ENCODE measurements at places on chromosomes 2 and 18. TPM values are rescaled to one million over a fixed set of nuclear protein-coding genes. Genes with fewer than 3 reads are reported as not detected.
A peak's percentile ranks its signal among the peaks of the same experiment; 100 is the strongest.

The GLI2 gene
- 2.4 TPM for total RNA-seq

GRCh38 chr2:107775791-107776190 is 50.9 kb upstream of the RGPD4 start:
- no peak for DNase-seq

The SERPINB13 gene
- not detected for total RNA-seq

- DNase-seq, result peak; percentile 60
Measured at GRCh38 chr2:128379021-128380015, 60.6 kb upstream of the HS6ST1 start.

DNA sequence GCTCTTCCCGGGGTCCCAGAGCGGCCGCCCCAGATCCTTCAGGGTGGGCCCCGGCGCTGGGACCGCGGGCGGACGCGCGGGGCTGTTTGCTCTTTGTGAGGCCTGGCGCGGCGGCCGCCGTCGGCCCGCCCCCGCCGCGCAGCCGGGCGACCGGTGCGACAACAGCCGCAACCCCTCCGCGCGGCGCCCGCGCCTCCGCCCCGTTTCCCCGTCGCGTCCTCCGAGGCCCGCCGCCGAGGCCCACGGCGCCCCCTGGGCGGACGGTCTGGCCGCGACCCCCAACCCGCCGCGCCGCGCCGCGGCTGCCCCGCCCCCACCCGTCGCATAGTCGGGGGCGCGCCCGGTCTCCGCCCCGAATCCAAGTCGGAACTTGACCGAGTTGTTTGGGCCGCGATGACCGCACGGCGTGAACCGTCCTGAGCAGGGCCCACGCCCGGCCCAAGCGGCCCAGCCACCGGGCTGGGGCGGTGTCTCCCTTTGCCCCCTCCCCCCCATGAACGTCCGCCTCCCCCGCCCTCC is 448 bp downstream of the YPEL5 start:
- DNase-seq, result peak; percentile 38

DNA sequence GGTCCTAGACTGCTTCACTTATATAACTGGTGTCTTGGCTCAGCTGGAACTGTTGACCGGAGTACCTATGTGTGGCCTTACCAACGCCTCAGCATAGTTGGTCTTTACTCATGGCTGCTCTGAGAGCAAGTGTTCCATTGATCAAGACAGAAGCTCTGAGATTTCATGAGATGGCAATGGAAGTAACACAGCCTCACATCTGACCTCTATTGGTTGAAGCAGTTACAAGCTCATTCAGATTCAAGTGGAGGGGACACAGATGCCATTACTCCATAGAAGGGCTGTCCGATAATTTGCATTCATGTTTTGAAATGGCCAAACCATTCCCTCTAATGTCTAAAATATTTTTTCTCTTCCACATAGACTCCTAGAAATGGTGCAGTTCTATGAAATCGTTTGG is 46.4 kb upstream of the STK39 start:
- no peak for DNase-seq

- peak; percentile 23 for DNase-seq
Measured at GRCh38 chr18:21735452-21736015, 5.1 kb upstream of the MIB1 start.

GRCh38 chr2:38778687-38779082 is 675 bp downstream of the GEMIN6 start:
- no peak for DNase-seq

The ALPG gene
- total RNA-seq, result not detected

- no peak for DNase-seq
Measured at GRCh38 chr18:26386002-26386401, 159.8 kb downstream of the TAF4B start.

DNA sequence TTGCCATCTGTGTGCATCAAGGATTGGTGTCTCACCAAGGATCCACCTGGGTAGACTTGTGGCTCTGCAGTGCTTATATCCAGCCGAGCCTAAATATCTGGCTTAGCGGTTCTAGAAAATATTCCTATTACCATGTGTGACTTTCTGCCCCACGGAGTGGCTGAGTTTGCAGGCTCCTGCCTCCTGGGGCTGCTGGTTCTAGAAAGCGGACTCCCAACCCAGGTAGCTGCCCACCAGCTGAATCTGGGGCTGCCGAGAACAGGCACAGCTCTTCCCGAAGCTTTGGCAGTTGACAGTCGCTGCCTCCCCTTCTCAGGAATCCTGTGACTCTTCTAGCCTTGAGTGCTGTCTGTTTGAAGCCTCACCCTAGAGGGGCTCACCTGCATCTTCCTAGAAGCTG is 104.6 kb downstream of the TPGS2 start:
- DNase-seq, result no peak

The PROKR1 gene
- total RNA-seq, result not detected

GRCh38 chr2:230925443-230925878 is 419 bp upstream of the GPR55 start:
- DNase-seq, result no peak

DNA sequence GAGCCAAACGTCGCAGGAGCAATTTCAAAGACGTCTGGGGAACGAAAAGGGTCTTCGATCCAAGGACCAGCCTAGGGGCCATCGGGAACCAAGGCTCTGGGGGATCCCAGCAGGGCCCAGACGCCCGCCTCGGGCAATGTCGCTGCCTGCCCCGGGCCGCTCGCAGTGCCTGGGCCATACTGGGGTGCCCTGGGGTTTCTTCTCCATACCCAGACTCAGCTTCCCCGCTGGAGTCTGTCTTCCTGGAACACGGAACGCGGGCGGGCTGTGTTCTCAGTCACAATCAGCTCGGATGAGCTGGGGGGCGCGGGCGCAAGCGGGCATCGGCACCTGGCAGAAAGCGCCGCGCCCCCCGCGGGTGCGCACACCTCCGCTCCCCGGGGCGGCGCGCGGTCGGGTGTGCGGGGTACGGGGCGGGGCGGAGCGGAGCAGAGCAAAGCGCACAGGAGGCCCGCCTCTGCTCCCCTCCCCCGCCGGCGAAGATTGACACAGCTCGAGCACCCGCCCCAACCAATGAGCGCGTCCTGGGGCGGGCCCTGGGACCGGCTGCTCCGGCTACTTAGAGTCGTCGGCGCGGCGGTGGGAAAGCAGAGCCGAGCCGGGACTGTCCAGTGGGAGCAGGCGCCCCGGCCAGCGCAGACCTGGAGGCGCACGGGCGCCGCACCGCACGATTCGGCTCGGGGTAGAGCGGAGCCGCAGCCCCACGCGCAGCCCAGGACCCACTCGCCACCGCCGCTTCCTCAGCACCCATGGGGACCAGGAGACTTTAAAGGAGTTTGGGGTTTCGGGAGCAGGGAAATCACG is at the start of gene LRATD1:
Gene LRATD1 (plus strand): TSS at position 585 of the 804 bp plus-strand sequence. CDS start 1,263 bp downstream, outside the sequence.
- peak; percentile 80 for DNase-seq

- peak; percentile 69 for DNase-seq
Measured at GRCh38 chr18:32389858-32390257, 80.8 kb downstream of the GAREM1 start.

- DNase-seq, result no peak
Measured at GRCh38 chr2:9655441-9656269, 24.9 kb upstream of the YWHAQ start.

The HOXD13 gene
- not detected for total RNA-seq

The CCDC141 gene
- total RNA-seq, result 208 TPM

DNA sequence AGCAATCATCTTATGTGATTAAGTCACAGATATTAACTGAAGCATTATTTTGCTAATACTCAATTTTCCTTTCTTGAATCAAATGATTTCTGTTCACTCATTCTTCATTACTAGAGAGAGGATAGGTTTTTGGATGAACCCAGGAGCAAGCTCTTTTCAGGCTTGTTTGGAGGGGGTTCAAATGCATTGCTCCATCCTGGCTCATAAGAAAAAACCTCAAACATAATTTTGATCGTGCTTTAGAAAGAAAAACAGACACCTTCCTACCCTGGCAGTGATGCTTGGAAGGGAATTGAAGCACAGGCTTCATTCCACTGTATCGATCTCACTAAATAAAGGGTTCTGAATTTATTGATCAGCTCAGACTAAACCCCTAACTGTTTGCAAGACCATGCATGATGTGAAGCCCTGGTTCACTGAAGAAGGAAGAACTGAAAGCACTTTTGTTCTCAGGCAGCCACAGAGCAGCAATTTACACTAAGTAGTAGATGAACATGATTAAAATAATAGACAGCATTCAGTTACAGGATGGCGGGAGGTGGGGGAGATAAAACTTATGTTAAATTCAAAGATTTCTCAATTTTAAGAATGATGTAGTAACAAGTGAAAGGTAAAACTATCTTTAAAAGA is 53.4 kb downstream of the CDH2 start:
- DNase-seq, result no peak

DNA sequence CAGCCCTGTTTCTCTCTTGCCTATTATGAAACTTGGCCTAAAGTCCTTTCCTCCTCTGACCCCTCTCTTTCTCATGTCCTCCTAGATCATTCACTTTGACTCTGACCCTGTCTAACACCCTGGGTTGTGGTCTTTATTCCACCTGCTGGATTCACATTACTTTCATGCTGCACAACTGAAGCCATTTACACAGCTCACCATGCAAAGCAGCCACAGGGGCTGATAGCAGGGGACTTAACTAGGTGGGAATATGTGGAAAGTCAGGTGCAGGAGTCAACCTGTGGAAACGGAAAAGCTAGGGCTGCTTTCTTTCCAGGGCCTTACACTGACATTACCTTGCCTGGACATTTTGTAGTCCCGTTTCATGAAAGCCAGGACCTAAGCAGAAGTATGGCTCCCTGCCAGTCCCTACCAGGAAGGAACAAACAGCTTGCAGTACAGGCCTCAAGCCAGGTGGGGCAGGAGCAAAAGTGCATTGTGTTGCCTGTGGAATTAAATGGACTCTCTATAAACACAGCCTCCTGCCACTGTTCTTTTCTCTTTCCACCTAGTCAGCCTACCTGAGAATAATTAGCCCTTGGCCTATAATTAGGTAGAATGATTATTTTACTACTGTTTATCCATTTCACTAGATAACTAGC is 11.8 kb downstream of the MAPRE3 start:
- peak; percentile 65 for DNase-seq

DNA sequence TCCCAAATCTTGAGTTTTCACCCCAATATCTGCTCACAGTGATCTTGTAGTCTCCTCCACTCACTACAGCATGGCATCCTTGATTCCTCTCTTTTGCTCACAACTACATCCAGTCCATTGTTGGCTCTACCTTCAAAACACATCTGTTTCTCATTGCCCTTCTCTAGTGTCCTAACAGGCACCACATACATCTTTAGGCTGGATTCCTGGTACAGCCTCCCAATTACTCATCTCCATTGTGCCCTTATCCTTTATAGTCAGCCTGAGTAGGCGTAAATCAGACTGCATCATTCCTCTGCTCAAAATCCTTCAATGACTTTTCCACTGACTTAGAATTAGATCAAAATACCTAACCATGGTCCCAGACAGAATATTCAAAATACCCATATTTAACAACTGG is 10.7 kb upstream of the TAF1B start:
- DNase-seq, result no peak

All from left ventricle myocardium inferior (tissue), 1 donor.